ENCODE measurements at places on chromosomes 2 and 18.

DNA sequence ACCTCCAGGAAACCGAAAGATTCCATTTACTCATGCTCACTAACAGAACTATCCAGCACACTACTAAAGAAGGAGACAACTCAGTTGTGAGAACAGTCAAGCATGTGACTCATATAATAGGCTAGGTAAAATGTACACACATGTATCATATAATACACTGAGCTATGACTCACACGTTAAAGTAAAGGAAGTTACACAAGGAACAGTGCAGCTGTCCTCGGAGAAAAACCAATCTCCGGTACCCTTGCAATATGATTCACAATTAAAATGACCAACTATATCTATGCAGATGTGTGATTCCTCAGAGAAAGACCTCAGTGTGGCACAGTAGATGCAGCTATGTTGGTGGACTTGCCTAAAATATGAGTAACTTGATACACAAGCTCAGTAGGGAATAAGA lies 76.5 kb downstream of the STRN start:
- peak; percentile 92 for DNase-seq

- no peak for DNase-seq
Measured at GRCh38 chr2:86768189-86768949, 22.3 kb downstream of the CD8A start.

- DNase-seq: peak; percentile 3
Measured at GRCh38 chr2:132664096-132664495, 5.9 kb downstream of the LYPD1 start.

- no peak for DNase-seq
Measured at GRCh38 chr2:229931241-229931640, 8.9 kb downstream of the FBXO36 start.

- DNase-seq: no peak
Measured at GRCh38 chr2:30867385-30867784, 60.1 kb upstream of the CAPN13 start.

GRCh38 chr2:106954304-106954703 lies 68.3 kb upstream of the ST6GAL2 start:
- DNase-seq: no peak

DNA sequence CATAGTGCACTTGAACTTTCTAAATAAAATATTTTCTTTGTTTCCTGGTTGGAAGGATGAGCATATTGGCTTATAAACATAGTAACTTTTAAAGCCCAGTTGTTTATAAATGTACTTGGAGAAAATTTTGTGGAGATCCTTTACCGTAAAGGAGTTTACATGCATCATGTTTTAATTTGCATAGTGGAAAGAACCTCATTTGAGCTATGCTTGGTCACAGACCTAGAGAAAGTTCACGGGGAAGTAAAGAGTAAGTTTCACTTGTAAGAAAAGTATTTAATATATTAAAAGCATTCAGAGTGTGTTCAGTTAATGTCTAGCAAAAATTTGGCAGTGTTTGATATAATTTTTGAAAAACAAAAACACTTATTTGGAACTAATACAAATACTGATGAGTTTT lies 45.3 kb downstream of the PIKFYVE start:
- DNase-seq: no peak

- no peak for DNase-seq
Measured at GRCh38 chr2:192047315-192048107, 147.2 kb downstream of the TMEFF2 start.

DNA sequence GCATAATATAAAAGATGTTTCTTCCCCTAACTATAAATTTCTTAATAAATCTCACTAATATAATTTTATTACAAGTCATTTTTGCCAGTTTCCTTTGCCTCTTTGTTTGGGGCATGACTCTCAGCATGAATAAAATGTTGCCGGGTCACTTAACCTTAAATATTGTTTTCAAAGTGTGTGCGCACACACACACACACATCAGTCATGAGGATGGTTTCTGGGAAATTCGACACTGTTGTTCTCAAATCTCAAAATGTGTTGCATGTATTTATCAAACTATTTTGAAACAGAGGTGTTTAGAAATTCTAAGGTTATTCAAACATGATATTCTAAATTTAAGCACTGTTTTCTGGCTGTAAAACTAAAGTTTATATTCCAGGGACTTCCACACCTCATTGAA lies 31.5 kb downstream of the FAP start:
- no peak for DNase-seq

GRCh38 chr2:23312996-23313606 lies 71.9 kb upstream of the KLHL29 start:
- peak; percentile 4 for DNase-seq

- no peak for DNase-seq
Measured at GRCh38 chr2:100066246-100066645, 76.1 kb downstream of the AFF3 start.

- DNase-seq: peak; percentile 84
Measured at GRCh38 chr18:44826418-44827259, 146.0 kb downstream of the SETBP1 start.

DNA sequence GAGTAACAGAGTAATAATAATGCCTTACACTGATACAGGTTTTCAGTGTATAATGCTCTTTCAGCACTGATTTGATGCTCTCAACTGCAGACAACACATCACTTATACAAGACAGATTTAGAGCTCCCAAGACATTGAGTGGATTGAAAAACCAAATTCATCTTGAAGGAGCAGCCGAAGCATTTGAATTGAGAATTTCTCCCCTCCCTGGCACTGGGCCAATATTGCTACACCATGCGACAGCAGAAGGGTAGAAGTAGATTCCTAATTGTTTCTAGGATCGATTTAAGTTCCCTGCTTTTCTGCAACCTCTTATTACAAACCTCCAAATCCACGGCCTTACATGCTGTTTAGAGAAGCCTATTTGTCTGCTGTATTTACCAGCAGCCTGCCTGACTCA lies 15.5 kb downstream of the CENPA start:
- no peak for DNase-seq

- DNase-seq: peak; percentile 14
Measured at GRCh38 chr2:215660687-215661086, 224.8 kb upstream of the FN1 start.

- DNase-seq: no peak
Measured at GRCh38 chr2:220064111-220065030, 436.9 kb downstream of the SLC4A3 start.

- DNase-seq: peak; percentile 31
Measured at GRCh38 chr2:23235292-23235691, 149.7 kb upstream of the KLHL29 start.

GRCh38 chr2:169877398-169877797 lies 50.1 kb downstream of the UBR3 start:
- DNase-seq: peak; percentile 18

GRCh38 chr2:49618491-49618890 lies 464.2 kb upstream of the FSHR start:
- no peak for DNase-seq

DNA sequence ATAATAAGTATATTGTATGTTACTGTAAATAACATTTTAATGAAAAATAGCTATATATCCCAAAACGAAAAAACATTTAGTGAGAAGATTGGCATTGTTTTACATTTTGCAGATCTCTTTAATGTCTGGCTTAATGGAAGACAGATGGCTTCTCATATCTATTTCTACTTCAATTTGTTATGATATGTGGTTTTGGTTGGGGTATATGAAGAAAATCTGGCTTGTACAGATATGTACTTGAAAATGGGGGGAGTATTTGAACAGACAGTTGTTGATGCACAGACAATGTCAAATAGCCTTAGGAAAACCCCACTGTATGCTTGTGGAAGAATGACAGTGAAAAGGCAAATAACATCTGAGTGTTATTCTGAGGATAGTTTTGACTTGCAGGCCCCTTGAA lies 23.6 kb upstream of the GMCL1 start:
- DNase-seq: no peak

- DNase-seq: peak; percentile 36
Measured at GRCh38 chr18:49725809-49726674, 87.3 kb downstream of the ACAA2 start.

GRCh38 chr2:173741759-173742158 lies 223.4 kb downstream of the SP3 start:
- peak; percentile 20 for DNase-seq

GRCh38 chr2:23388756-23389514 lies 4.0 kb downstream of the KLHL29 start:
- no peak for DNase-seq

DNA sequence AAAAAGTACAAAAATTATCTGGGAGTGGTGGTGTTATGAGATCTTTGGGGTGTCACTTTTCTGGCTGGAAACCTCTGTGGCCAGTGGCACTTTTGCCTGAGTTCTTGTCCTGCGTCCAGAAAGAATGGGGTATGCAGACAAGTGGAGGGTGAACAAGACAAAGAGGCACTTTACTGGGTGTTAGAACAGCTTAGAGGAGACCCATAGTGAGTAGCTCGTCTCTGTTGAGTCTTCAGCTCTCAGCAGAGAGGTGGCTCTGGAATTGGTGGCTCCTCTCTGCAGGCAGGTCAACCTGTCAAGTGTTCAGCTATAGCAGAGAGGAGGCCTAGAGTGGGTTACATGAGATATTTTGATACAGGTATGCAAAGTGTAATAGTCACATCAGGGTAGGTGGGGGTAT lies 26.1 kb downstream of the CRYGD start:
- DNase-seq: no peak
